ENCODE measurements at places on chromosomes 3 and 15.

- DNase-seq = no peak
These were observed 76.1 kb upstream of the ATP11B start for GRCh38 chr3:182717216-182717615.

DNA sequence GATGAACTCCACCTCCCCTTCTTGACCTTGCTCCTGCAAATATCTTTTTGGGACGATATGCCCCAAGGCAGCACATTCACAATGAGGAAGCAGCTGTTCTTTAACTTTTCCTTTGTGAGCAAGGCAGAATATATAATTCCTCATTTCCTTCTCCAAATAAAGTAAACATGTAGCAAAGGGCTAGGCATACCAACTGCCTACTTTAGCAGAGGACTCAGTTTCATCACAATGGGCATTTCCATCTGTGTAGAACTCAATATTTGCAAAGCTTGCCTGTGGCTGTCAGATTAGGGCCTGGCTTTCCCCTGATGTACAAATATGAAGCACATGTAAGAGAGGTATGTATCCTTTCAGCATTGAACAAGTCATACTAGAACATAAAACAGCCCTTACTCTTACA is 366.9 kb downstream of the RSL24D1 start:
- DNase-seq = no peak

- DNase-seq = no peak
These were observed 310.6 kb downstream of the NLGN1 start for GRCh38 chr3:173708191-173708590.

- DNase-seq = peak; percentile 5
These were observed 236.3 kb downstream of the MEX3B start for GRCh38 chr15:81809543-81809942.

DNA sequence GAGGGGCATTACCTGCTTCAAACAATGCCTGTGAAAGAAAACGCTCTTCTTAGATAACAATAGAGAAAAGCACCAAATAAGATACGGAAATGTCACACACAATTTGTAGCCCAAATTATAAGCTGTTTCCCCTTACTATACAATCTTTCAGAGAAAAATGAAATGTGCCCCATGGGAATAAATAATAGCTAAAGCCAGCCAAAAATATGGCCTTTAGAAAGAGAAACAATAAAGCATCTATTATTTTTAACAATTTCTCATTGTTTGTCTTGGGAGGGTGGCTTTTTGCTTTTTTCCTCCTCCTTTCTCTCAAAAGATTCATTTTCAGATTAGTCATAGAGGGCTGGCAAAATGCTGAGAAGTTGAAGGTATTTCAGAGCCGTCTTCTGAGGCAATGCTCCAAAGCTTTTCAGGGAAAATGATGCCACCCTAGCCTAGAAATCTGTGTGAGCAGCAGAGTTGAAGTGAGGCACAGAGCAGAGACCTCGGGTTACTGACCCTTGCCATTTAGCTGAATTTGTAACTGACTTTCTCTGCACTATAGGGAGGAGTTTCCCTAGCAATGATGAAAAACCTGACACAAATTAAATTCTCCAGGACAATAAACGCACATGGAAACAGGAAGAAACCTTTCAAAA is 86.3 kb upstream of the PRICKLE2 start:
- no peak for DNase-seq

- DNase-seq = no peak
These were observed 112.2 kb upstream of the RBMS3 start for GRCh38 chr3:29168696-29169095.

DNA sequence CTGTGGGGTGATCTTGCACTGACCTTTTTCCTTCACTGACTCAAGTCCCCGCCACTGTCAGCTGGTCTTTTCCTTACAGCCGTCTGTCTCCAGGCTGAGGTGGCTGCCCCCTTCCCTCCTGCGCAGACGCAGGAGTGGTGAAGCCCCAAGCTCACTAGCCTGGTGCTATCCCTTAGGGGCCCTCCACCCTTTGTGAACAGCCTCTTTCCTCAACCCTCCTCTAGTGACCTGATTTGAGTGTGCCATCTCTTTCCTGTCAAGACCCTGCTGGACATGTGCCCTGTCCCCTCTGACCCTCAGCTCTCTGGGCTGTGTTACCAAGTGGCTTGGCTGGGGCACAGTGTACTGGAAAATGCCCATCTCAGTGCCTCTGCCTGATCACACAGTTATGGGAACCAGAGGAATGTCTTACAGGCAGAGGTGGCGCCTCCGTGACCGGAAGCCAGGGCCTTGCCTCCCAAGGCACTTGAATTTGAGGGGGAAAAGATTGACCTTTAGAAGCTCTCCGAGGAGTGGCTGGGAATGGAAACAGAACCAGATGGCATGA is 8.7 kb downstream of the KBTBD13 start:
- no peak for DNase-seq

DNA sequence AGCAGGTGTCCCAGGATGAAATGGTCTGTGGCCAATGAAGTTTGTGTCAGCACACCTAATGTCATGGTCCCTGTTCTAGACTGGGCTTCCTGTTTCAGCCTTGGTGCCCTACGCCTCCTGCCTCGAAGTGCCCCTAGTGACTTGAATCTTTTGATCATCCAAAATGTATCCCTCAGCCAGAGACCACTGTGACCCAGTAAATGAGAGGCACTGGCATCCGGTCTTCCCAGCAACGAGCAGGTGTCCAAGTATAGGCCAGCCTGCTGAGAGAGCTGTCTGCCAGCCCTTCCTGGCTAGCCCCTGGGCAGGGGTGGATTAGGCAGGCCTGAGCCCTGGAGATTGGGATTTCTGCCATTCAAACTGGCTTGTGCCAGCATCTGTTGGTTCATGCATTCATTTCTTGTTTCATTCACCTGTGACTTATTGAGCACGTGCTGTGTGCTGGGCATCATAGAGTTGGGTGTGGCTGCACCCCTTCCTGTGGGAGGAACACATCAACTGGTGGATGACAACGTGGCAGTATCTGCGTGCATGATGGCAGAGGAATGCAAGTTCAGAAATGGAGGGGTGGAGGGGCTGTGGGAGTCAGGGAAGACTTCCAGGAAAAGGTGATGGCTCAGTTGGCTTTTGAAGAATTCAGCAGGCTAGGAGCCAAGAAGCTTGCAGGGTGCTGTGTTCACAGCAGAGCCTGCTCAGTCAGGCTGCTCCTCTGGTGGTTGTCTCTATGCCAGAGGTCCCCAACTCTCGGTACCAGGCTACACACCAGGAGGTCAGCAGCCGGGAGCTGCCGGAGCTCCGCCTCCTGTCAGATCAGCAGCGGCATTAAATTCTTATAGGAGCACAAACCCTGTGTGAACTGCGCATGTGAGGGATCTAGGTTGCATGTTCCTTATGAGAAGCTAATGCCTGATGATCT is 21.6 kb downstream of the ESYT3 start:
- no peak for DNase-seq

DNA sequence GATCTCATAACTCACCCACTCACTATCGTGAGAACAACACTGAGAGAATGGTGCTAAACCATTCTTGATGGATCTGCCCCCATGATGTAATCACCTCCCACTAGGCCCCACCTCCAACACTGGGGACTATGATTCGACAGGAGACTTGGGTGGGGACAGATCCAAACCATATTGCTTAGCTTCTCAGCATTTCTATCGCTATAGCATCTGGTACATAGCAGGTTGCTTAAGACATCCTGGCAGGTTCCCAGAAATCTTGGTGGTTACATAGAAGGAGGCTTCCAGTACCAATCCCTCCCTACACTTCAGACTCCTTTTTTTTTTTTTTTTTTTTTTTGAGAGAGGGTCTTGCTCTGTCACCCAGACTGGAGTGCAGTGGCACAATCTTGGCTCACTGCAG is 487.8 kb downstream of the EDEM1 start:
- DNase-seq = no peak

DNA sequence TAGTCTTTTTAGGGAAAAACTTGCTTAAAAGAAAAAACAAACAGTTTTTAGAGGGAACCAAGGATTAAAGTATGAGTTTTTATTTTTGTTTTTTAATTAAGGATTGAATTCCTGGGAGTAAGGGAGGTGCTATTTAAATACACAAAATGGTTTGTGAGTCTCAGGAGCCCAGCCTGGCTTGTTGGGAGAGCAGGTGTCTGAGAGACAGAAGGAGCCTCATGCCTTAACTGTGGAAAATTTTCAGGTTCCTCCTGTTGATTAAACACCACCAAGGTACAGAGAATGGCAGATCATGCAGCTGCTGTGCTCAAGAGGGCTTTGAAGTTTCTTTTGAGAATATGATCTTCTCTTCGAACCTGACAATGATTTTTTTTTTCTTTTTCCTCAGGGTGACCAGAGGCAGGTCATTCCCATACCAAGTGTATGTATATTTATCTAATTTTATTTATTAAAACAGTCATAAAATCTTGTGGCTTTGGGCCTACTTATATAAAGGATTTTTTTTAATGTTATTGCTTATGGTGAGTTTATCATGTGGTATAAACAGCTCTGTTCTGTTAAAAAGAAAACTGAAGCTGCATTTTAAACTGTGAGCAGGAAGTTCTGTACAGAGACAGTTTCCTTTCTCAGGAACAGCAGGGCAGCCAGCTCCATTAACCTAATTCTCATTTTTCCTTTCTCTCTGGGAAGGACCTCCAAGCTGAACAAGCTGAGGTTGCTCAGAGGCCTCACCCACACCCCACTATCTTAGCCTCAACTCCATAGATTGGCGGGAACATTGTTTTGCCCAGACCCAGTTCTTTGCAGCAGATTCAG is 33.7 kb upstream of the VILL start:
- no peak for DNase-seq

DNA sequence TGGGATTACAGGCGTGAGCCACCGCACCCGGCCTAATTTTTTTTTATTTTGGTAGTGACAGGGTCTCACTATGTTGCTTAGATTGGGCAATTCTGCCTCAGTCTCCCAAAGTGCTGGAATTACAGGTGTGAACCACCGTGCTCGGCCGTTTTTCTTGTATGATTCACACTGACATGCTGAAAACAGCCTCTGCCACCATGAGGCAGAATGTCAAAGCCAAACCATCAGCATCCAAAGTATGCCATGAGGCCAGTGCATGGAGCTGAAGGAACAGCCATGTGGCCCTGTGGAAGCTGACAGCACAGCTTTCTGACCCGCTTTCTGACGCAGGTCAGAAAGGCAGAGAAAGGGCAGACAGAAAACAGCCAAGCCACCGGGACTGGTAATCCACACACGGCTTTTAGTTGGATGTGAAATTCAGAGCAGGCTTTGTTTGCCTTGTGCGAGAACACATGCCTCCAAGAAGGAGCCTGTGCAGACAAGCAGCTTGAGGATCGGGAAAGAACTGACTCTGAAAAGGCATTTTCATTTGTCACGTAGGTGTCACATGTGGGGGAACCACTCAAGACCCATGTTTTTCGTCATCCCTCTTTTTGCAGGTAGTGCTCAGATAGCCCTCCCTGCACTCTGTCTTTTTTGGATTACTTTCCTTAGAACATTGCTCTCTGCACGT is 25.1 kb downstream of the XYLB start:
- DNase-seq = no peak

DNA sequence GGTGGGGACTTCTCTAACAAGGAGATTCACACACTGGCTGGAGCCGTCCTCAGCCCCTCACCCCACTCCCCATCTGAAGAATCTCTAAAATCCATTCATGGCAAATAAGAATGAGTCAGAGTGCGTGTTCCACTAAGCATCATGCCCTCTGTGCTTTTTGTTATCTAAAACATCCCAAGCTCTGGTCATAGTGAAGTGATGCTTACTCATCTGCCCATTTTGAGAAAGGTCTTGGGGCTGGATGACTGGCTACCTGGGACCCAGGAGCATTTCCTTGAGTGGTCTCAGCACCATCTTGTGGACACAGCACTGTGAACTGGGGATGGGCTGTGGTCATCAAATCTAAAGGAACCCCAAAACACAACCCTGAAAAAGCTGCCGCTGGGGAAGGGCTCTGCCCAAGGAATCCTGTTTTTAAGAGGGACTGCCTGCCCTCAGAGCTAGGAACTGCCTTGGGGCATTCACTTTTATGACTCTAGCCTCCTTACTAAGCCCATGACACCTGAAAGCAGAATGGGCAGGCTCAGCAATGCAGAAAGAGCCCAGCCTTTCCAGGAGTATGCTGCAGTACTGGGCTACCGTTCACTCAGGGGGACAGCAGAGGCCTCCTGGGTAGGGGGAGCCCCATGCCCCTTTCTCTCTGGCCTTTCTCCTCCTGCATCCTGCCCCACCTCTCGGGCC is 53.5 kb downstream of the ZBTB38 start:
- no peak for DNase-seq

DNA sequence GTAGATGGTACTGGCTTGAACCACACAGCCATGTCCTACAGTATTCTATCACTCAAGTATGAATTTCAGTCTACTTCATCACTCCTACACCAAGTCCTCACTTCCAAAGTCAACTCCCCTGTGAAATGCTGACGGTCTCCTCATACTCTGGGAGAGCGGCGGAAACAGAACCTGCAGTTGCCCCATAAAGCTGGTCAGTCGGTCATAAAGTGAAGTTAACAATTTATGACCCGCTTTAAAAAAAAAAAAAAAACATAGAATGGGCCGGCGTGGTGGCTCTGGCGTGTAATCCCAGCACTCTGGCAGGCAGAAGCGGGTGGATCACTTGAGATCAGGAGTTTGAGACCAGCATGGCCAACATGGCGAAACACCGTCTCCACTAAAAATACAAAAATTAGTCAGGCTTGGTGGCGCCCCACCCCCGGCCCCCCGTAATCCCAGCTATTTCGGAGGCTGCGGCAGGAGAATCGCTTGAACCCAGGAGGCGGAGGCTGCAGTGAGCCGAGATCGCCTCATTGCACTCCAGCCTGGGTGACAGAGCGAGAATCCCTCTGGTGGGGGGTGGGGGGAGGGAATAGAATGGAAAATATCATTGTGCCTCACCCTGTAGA is 2.1 kb downstream of the TRANK1 start:
- no peak for DNase-seq

DNA sequence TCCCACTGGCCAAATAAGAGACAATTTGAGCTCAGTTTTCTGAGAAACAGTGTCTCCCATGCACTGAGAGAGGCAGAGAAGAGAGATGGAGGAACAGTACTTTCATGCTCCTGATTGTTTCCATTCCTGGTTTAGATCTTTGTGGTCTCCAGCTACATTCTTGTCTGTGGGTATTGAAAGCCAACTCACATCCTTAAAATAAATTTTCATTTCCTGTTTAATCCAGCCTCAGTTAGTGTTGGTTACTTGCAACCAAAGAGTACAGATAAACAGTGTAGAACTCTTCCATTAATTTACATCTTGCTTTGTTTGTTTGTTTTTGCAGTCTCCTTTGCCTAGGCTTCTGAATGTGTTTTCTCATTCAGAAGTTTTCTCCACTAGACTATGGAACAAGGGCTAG is 123.7 kb upstream of the CLSTN2 start:
- DNase-seq = no peak

DNA sequence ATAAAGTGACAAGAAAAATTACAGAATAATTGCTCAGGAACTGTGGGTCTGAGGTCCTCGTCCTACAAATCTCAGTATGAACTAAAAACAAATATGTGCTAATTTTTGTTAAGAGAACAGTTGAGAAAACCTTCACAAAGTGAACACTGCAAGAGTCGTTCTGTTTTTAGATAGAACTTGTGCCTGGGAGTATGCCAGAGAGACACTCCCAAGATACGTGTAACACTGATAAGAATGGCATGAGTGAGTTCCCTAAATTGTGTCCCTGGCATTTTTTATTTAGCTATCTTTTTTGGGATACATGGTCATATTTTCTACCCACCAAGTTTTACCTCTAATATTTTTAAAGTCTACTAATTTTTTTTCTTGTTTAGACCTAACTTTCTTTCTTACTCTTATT is 860.0 kb upstream of the NR2F2 start:
- DNase-seq = no peak

- DNase-seq = no peak
These were observed 49.5 kb upstream of the FILIP1L start for GRCh38 chr3:100163787-100164186.

- DNase-seq = no peak
These were observed 30.2 kb downstream of the NCK1 start for GRCh38 chr3:136891934-136892855.

GRCh38 chr15:69919816-69920215 is 177.9 kb downstream of the TLE3 start:
- DNase-seq = no peak
